ENCODE measurements at places on chromosomes 4 and X.
A peak's percentile ranks its signal among the peaks of the same experiment; 100 is the strongest.

DNA sequence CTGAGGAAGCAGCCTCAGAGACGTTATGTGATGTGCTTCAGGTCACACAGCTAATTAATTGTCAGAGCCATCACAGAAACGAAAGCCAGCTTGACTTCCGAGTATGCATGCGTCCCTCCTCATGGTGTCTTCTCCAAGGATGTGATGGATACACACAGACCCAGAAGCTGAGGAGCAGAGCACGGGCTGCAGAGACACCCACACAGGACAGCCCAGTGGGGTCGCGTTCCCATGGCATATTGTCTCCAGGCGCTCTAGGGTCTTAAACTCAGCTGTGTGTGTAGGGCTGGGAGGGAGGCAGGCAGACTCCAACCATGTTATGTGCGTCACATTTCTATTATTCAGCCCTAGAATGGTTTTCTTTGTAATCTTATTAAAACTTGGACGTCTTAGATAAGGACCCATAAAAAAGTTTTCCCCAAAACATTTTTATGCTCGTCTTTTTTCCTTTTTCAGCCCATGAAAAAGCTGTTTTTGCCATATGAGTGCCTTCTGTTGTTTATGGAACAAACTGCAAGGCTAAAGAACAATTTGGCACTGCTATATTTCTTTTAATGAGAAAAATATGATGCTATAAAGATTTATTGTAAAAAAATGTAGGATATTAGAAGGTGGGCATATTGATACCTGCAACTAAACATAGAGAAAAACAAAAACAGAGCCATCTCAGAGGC, 48.5 kb downstream of the TENM3 start:
- DNase-seq = no peak

DNA sequence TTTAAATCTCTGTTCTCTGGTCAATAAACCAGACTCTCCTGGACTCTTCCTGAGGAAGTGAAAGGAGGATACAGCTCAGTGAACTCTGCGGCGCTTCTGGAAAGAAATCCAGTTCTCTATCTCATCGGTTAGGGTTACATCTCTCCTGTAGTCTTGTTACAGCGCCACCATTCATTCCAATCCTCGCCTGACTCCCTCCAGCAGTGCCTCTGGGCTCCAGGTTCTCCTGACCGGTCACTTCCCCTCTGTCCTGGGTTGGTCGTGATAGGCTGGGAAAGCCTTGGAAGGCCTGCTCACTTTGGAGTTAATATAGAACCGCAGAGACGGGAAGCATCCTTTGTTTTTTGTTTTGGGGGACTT, 97.0 kb upstream of the STOX2 start:
- no peak for DNase-seq

GRCh38 chrX:80430826-80431504, 10.7 kb downstream of the TENT5D start:
- DNase-seq = no peak

- DNase-seq = peak; percentile 65
Measured at GRCh38 chr4:337932-338758, 531 bp downstream of the ZNF141 start.

- no peak for DNase-seq
Measured at GRCh38 chr4:75786526-75786925, 62.1 kb downstream of the USO1 start.

DNA sequence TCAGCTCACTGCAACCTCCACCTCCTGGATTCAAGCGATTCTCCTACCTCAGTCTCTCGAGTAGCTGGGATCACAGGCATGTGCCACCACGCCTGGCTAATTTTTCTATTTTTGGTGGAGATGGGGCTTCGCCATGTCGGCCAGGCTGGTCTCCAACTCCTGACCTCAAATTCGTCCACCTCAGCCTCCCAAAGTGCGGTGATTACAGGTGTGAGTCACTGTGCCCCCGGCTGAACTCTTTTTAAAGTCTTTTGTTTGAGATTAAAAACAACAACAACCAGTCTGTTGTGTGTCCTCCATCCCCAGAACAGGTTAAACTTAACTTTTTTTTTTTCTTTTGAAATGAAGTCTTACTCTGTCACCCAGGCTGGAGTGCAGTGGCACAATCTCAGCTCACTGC, 36.3 kb upstream of the RBPJ start:
- no peak for DNase-seq

DNA sequence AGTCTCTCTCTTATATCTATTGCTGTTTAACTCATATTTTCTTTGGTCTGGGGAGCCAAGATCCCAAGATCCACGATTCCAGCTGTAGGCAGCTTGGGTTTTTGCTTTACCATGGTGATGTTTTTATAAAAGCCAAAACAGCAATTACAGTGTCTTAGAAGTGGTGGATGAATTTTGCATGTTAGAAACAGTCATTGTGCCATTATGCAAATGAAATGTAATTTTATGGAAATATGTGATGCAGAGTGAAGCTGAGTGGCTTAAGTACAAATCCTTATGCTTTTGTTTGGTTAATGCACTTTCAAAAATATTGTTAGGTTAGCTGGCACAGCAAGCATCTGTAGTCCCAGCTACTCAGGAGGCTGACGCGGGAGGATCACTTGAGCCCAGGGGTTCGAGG, 32.8 kb upstream of the PTTG2 start:
- DNase-seq = no peak

DNA sequence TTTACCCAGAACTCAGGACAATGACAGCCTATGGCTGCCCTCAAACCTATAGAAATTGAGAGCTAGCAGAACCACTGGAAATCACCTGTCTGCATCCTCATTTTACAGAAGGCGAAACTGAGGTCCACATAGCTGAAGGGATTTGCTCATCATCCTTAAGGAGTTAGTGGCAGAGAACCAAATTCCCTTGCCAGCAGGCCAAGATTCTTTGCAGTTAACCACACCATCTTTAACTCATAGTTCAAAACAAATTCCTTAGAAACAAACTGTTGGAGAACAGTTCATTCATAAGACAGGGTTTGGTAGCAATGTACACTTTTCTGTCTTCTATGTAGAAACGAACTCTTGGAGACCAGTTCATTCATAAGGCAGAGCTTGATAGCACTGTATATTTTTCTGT, 37.9 kb upstream of the RAP2C start:
- no peak for DNase-seq

DNA sequence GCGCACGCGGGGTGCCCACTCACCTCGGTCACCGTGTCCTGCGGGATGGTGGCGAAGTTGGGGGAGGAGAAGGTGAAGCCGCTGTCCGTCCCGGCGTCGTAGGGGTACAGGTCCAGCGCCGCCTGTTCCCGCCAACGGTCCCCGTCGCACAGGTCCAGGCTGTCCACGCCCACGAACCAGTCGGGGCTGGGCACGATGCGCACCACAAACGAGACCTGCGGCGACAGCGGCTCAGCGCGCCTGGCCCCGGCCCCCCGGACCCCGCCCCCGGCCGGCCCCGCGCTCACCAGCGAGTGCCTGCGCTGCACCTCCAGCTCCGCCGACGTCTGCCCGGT, 1.4 kb downstream of the SPON2 start:
- DNase-seq = peak; percentile 56

DNA sequence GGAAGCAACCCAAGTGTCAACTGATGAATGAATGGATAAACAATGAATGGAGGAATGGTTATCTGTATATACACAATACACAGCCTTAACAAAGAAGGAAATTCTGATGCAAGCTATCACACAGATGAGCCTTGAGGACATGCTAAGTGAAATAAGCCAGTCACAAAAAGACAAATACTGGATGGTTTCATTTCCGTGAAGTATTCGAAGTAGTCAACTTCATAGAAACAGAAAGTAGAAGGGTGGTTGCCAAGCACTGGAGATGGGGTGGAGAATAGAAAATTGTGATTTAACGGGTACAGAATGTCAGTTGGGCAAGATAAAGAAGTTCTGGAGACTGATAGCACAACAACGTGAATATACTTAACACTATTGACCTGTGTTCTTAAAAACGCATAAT, 28.2 kb downstream of the CENPU start:
- DNase-seq = no peak

DNA sequence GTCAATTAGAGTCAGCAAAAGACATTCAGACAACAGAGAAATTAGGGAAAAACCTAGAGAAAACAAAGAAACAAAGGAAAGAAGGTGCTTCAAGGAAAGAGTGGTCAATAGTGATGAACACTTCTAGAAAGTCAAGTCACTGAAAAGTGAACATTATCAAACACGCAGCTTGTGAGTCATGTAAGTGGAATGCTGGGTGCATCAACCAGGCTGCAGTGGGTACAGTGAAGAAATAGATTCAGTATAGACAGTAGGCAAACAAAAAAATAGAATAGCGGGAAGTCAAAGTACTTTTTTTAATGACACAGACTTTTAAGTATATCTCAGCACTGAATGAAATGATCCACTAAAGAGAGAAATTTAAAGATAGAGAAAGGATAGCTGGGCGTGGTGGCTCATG, 245.8 kb downstream of the ARHGAP24 start:
- DNase-seq = no peak

- DNase-seq = no peak
Measured at GRCh38 chrX:107654566-107654871, 26.2 kb downstream of the PRPS1 start.

DNA sequence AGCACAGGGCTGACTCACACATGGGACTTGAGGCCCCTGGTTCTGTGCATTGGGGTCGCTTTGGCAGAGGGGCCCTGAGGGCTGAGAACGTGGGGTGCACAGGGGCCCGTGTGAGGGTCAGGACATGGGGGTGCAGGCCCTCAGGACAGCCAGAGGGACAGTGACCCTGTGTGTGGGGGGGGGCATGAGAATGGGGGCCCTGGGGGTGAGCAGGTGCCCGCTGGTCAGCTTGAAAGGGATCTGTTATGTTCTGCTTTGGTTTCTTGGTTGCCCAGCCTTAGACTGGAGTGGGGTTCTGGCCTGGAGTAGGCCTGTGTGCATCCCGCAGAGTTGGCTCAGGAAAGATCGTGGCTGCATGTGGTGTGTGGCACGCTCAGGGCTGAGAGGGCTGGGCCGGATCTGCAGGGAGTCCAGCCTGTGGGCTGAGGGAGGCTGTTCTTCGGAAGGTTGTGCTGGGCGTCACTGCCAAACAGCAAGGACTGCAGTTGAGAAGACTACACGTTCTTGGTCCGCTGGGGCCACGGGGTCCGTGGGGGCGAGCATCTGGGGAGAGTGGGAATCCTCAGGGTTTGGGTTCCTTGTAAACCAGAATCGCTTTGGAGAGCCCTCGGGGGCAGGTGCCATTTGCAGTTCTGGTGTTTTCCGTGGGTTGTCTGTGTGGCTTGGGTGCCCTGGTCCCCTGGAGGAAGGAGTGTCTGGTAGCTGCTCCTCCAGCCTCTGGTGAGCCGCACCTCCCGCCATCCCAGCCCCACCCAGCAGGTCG, 15.2 kb upstream of the UVSSA start:
- DNase-seq = no peak

GRCh38 chr4:86560447-86560846, 33.7 kb upstream of the PTPN13 start:
- no peak for DNase-seq

DNA sequence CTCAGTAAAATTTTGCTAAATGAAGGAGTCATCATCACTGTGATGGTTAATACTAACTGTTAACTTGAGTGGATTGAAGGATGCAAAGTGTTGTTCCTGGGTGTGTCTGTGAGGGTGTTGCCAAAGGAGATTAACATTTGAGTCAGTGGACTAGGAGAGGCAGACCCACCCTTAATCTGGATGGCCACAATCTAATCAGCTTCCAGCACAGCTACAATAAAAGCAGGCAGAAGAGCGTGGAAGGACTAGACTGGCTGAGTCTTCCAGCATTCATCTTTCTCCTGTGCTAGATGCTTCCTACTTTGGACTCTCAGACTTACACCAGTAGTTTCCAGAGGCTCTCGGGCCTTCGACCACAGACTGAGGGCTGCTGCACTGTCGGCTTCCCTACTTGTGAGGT, 21.3 kb upstream of the WDR44 start:
- DNase-seq = no peak

GRCh38 chr4:55921093-55921492, 27.7 kb upstream of the CEP135 start:
- no peak for DNase-seq

GRCh38 chr4:78354782-78355181, 196.8 kb upstream of the ANXA3 start:
- no peak for DNase-seq

- DNase-seq = no peak
Measured at GRCh38 chrX:115318139-115318538, 28.6 kb downstream of the LUZP4 start.

- DNase-seq = no peak
Measured at GRCh38 chrX:68286980-68287379, 146.3 kb downstream of the OPHN1 start.
